Foreskin melanocyte (primary cell): ENCODE measurements at places on chromosomes 13 and 19.
A peak's percentile ranks its signal among the peaks of the same experiment; 100 is the strongest.

DNA sequence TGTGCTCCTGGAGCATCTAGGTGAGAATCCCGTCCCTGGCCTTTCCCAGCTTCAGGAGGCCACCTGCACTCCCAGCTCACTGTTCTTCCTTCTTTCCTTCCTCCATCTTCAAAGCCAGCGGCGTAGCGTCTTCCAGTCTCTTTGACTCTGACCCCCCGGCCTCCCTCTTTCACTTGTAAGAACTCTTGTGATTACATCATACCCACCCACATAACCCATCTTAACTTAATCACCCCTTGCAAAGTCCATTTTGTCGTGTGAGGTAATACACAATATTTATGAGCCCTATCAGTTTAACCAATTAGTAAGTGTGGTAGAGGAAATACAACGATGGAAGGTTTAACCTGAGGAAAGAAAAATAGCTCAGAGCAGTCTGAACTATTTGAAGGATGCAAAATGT lies 4.6 kb upstream of the CDC16 start:
- DNase-seq, result no peak

GRCh38 chr13:79997244-79997643 lies 343.7 kb downstream of the SPRY2 start:
- no peak for DNase-seq

GRCh38 chr13:34076943-34077703 lies 259.2 kb downstream of the RFC3 start:
- peak; percentile 21 for DNase-seq

- no peak for DNase-seq
Measured at GRCh38 chr19:44954278-44954648, 917 bp upstream of the CLPTM1 start.

GRCh38 chr13:113771709-113772331 lies 12.8 kb downstream of the TMEM255B start:
- DNase-seq, result no peak

DNA sequence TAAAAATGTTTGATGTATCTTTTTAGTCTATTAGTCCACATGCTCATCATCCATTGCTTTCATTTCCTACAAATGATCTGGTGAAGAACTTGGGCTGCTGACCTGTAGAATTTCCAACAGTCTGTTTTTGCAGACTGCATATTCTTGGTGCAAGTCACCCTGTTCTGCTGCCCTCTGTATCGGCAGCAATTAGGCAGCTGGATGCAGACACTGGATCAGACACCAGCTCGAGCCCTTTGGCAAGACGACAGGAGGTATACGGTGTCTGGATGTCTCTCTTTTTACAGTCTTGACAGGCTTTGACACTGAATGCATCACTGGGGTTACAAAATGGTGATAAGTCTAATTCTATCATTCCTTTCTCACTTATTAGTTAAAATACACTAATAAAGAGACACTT lies 21.8 kb downstream of the MTRF1 start:
- DNase-seq, result no peak

DNA sequence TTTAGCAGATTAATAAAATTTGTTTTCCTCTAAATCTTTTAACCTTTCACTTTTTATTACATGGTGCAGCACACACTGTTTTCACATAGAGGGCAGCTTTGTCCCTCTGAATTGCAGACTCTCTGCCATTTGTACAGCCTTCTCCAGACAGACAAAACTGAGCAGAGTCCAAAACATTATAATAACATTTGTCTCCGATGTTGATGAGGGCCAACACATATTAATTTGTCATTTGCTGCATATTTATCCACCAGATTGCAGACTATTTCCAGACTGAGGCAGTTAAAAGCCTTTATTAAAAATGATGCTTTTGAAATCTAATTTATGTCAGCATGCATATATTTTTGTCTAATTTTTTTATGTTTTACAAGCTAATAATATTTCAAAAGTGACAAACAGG lies 1251.9 kb upstream of the SLC10A2 start:
- DNase-seq, result peak; percentile 16
